Amygdala (tissue), 56 donors: ENCODE measurements at places on chromosomes 7 and 10.

DNA sequence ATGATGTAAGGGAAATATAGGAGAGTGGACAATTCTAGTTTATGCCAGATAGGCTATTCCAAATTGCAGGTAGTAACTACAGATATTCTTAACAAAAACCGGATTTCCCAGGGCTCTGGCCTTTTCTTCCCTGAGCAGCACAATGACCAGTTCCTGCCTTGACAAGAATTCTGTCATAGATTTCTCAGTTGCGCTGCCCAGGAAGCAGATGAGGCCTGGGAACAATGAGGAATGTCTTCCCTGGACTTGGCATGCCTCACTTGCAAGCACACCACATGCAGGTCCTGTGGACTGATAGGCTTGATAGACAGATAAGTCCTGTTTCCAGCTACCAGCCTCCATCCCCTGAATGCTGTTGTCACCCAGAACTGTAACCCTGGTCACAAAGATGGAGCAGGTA is 174.5 kb upstream of the PRSS58 start:
- no peak for DNase-seq

DNA sequence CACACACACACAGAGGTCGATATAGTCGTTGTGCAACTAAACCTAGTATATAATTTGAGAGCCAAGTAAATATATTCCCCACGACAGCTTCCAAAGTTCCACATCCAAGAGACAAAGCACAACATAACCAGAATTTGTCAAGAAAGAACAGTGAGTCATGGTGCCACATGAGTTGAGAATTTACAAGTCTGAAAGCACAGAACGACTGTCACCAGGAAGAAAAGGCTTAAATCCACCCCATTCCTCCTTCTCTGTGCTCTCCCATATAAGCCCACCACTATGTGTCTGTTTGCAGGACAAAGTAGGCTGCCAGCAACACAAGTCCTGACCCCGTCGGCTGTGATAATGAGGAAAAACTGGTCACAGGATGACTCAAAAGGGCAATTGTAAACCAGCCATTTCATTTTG is 32.8 kb downstream of the GSAP start:
- DNase-seq = no peak

DNA sequence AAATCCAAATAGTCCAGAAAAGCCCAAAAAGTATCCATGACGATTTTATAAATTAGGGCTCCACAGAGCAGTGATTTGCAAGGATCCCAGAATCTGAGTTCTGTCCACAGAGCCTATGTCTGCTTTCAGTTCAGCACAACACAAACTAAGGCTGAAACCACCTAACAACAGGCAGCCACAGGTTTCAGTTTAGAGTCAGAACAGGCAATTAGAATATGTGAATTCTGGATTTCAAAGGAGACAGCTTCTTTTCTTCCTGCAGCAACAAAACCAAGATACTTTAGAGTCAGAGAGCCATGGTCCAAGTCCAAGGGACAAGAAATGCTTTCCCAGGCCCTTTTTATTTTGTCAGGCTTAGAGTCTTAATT is 23.6 kb downstream of the IFIT3 start:
- no peak for DNase-seq

DNA sequence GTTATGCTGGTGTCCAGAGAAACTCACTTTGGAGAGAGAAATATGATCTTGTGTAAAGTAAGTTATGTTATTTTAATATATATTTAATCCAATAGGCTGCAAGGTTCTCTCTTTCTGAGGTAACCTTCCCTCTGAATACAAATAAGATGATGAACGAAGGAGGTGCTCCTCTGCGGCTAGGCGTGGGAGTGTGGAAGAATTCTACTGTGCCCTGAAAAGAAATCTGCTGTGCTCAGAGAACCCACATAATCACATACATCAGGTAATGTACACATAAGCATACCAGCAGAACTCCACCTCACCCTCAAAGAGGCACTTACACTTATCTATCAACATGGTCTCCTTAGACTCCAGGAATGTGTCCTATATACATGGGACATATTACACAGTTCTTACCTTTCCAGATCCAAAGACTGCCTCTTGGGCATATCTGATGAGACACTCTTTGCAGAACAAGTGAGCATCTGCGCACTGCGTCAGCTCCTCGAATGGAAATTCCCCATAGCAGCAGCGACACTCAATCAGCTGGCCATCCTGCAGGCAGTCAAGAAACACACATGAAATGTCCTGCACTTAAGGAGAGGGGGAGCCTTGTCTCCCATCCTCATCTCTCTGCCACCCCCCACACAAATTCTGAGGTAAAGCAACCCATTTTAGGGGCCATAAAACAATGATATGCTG is 66.7 kb downstream of the RNF216 start:
- no peak for DNase-seq

GRCh38 chr10:30554440-30554825 is 75.1 kb downstream of the LYZL2 start:
- no peak for DNase-seq

- no peak for DNase-seq
These were observed 273.3 kb downstream of the PTEN start for GRCh38 chr10:88136712-88137111.

GRCh38 chr7:2040893-2041270 is 191.9 kb downstream of the MAD1L1 start:
- no peak for DNase-seq

DNA sequence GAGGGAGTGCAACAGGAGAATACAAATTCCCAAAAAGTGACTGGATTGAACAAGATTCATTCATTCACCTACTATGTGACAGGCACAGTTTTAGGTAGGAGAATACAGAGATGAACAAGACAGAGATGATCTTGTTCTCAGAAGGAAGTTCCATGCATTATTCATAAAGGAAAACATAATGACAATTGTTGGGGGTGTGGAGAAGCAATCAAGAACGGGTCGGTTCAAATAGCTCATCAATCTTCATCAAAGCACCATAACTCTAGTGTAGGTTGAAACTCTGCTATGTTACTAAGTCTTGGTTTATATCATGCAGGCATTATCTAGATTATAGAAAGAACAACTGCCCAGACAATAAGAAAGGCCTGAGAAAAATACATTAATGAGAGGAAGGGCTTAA is 243.7 kb downstream of the DGKI start:
- no peak for DNase-seq

- DNase-seq = no peak
These were observed 102.5 kb upstream of the ZMIZ1 start for GRCh38 chr10:78966182-78966787.

- no peak for DNase-seq
These were observed 208.7 kb downstream of the MAD1L1 start for GRCh38 chr7:2023877-2024566.

GRCh38 chr7:39493934-39494333 is 72.3 kb upstream of the YAE1 start:
- DNase-seq = no peak

DNA sequence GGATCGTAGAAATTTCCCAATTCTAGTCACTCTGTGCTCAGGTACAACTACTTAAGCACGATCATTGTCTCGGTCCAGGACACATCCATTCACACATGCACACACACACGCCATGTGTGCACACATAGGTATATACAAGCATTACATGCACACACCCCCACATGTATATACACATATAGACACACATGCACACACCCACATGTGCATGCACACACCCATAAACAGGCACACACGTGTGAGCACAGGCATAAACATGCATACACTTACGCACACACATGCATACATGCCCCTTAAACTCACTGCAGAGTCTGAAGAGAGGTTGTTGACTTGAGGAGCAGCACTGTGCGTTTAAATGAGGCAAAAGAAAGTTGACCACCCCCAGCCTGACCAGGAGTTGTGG is 32.5 kb upstream of the INSIG1 start:
- no peak for DNase-seq
